ENCODE measurements at places on chromosomes 2 and 18.
A peak's percentile ranks its signal among the peaks of the same experiment; 100 is the strongest.

GRCh38 chr2:109429567-109430328 lies 184.0 kb downstream of the SEPTIN10 start:
- DNase-seq, result no peak

GRCh38 chr2:54348646-54349045 lies 92.6 kb upstream of the TSPYL6 start:
- peak; percentile 34 for DNase-seq

DNA sequence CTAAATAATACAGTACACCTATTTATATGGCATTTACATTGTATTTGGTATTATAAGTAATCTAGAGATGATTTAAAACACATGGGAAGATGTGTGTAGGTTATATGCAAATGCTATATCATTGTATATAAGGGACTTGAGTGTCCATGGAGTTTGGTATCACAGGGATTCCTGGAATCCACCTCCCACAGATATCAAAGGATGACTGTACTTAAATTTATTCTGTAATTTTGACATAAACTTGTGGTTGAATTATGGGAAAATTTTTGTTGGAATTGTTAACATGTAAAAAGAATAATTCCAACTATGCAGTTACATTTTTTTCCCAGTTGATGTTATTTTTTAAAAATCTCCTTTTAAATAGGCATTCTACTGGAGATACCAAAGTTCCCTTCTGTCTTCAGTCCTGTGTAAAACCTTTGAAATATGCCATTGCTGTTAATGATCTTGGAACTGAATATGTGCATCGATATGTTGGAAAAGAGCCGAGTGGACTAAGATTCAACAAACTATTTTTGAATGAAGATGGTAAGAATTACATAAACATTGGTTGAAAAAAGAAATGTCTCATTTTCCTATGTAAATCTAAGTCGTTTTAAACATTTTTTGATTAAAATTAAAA lies 24.1 kb downstream of the GLS start:
- peak; percentile 80 for DNase-seq

DNA sequence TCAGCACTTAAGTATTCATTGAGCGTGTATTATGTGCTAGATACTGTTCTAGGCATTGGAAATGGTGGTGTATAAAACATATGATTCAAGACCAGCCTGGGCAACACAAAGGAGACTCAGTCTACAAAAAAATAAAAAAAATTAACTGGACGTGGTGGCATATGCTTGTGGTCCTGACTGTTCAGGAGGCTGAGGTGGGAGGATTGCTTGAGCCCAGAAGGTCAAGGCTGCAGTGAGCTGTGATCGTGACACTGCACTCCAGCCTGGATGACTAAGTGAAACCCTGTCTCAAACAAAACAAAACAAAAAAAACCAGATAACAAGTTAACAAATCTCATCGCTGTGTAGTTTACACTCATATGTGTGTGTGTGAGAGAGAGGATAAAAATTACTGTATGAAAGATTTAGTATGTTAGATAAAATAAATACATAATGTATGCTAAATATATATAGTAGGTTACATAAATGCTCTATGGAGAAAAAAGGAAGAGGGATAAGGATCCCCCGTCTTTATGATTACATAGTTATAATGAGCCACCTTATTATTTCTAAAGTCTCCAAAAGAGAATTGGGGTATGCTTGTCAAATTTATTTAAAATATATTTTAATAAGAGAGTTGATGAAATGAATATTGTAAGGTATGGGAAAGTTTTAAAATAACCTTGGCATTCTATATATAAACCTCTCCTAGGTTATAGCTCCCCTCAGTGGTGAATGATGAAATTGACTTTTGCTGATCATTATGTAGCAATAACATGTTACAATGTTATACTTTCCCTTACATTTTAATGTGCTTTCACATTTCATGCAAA lies 69.2 kb downstream of the EHBP1 start:
- DNase-seq, result peak; percentile 48

- peak; percentile 46 for DNase-seq
Measured at GRCh38 chr2:55357927-55358326, 61.7 kb downstream of the CCDC88A start.

DNA sequence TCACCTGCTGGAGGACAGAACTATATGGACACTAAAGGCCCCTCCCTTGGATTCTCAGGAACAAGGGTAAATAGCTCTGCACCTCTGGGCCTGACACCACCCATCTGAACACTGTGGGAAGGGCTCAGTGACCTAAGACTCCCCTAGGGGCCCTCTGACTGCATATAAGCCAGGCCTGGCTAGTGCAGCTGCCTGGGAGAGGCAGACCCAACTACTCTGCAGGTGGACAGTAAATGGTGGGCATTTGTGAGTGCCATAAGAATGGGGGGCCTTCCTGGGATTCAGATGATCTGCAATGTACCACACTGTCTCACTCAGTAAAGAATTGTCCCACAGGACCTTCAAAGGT lies 11.2 kb upstream of the WIPF1 start:
- no peak for DNase-seq

Measured in fibroblast of skin of right quadriceps (primary cell).